Substantia nigra (tissue), 51 donors: ENCODE measurements at places on chromosomes 4 and X.
A peak's percentile ranks its signal among the peaks of the same experiment; 100 is the strongest.

GRCh38 chrX:40105835-40106675 lies 8.3 kb upstream of the BCOR start:
- peak; percentile 66 for DNase-seq

DNA sequence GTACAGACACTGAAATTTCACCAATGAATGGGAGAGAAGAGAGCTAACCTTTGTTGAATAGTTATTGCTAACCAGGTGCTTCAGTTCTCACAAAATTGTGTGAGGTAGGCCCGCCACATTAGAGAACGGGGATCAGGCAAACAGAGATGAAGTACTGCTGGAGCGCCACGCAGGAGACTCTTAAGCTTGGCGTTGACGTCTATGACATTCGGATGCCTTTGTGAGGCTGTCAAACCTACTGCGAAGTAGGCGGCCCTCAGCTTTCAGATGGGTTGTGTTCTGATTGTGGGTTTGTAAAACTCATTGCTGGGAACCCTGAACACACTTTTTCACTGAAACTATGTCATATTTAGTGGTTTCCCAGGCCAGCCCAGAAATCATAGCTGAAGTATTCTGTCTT lies 173.6 kb downstream of the CBR4 start:
- DNase-seq = no peak

GRCh38 chr4:167885872-167886271 lies 206.5 kb upstream of the ANXA10 start:
- no peak for DNase-seq

DNA sequence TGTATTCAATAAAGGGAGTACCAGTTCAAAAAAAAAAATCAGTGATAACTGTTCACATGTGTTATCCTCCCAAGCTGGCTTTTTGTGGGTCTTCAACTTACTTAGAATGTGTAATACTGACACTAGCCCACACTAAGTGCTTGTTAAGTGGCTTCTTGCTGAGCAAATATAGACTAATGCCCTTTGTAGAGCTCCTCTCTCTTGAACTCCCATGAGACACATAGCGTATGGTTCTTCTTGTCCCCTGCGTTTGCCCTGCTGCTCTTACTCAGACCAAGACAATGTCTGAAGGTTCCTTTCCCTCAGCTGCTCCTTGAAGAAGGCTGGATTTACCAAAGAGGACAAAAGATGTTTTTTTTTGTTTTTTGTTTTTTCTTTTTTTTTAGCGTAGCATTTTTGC lies 110.9 kb downstream of the FRAS1 start:
- DNase-seq = no peak

DNA sequence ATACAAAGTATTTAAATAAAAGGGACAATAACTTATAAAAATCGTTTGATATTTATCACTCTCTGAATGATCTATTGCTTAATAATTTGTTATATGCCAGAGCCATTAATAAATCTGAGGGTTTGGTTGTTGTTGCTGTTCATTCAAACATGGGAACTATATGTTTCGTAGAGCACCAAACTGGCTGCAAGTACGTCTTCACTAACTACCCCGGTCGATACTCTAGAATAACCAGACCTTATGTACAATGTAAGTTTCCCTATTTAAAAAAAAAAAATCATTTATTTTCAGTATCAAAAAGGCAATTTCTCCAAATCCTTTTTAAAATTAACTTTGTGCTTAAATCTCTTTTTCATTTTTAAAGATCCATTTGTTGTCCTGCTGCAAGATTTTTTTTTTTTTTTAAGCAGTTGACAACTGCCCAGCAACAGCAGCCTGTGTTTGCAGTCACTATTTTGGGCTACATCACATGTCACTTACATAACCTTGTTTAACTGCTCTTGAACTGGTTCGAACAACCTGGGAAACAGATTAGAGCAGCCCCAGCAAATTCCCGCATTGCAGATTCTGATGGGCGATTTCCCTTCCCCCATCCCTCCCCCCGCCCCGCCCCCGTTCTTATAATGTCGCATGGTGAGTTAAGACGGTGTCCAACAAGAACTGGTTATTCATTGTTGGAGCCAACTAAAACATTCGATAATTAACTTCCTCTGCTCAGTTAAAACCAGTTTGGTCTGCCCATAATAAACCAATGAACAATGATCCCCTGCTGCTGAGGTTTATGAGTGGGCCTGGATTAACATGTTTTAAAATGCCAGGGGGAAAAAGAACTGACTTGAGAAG lies 238.9 kb downstream of the NR3C2 start:
- DNase-seq = peak; percentile 16
